Right atrium auricular region (tissue), 2 donors: ENCODE measurements at places on chromosomes 13 and 19. TPM values are rescaled to one million over a fixed set of nuclear protein-coding genes. Genes with fewer than 3 reads are reported as not detected.
A peak's percentile ranks its signal among the peaks of the same experiment; 100 is the strongest.

ALOX5AP gene
- 7.4 TPM for total RNA-seq

SYCN gene
- total RNA-seq: not detected

GRK1 gene
- total RNA-seq: not detected

DNA sequence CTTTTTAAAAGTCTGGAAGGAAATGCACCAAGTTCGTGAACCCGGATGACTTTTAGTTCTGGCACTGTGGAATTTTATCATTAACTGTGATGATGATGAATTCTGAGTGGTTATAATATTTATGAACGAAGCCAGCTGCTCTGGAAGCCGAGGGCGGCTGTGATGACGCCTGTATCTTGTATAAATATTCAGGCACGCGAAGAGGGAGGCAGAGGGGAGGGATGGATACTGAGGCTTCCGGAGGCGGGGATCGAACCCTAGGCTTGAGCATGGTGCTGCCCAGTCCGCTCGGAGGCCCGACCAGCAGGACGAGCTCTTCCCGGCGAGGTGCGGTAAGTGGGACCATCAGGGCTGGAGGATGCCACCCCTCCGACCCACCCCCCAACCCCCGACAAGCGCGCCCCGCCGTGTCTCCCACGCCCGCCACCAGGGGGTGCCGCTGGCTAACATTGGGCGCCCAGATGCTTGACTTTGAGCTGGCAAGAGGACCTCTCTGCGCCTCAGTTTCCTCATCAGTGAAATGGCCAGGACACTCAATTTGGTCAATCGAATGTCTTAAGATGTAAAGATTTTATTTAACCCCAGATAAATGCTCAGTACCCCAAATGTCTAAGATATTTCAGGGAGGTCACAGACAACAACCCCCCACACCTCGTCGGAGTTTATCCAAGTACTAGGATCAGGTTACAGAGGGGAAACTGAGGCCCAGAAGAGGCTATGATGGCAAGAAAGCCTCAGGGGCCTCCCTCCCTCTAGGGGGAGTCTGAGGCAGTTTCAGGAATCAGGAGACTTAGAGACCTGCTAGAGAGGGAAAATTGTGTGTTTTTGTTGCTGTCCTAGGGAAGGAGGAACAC, 4.5 kb upstream of the RAB3A start:
- H3K36me3 ChIP-seq: no peaks in the 10 kb centered on the region
- no peak overlapping the region for H3K4me3 ChIP-seq
- DNase-seq: no peak
- no peaks in the 10 kb centered on the region for H3K27me3 ChIP-seq

- H3K4me3 ChIP-seq: no peak overlapping the region
- no peak overlapping the region for H3K27ac ChIP-seq
- DNase-seq: no peak
- no peaks in the 10 kb centered on the region for H3K36me3 ChIP-seq
These were observed 17.8 kb upstream of the KCTD4 start for GRCh38 chr13:45218689-45219088.

DNA sequence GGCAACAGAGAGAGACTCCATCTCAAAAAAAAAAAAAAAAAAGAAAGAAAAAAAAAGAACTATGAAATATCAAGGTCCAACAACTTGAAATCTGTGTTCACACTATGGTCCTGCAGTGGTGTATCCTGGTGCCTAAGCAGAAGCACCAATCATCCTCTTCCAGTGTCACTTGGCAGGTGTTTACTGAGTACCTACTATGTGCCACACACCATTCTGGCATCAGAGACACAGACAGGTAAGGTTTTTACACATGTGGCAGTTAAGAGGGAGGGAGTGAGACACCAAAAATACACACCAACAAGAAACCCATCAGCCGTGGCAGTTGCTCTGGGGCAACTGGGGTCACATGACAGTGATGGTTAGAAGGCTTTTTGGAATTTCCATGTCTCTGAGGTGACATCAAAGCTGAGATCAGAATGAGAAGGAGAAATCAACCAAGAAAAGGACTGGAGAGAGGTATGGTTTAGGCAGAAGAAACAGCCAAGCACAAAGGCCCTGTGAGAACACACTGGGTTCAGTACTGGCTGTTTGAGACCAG, 17.6 kb downstream of the PBX4 start:
- DNase-seq: no peak
- H3K27ac ChIP-seq: no peak overlapping the region
- H3K4me3 ChIP-seq: no peak overlapping the region
- no peaks in the 10 kb centered on the region for H3K36me3 ChIP-seq
- H3K27me3 ChIP-seq: no peaks in the 10 kb centered on the region

- no peak overlapping the region for H3K27ac ChIP-seq
- H3K36me3 ChIP-seq: peaks cover 1% of the 10 kb centered on the region
- H3K4me1 ChIP-seq: peaks cover 29% of the 10 kb centered on the region
- DNase-seq: no peak
- H3K27me3 ChIP-seq: no peaks in the 10 kb centered on the region
These were observed 3.0 kb upstream of the CCNP start for GRCh38 chr19:40229484-40229883.

GRCh38 chr13:21117104-21117809, 55.9 kb upstream of the LATS2 start:
- H3K27ac ChIP-seq: no peak overlapping the region
- DNase-seq: no peak
- H3K4me3 ChIP-seq: no peak overlapping the region
- H3K4me1 ChIP-seq: no peaks in the 10 kb centered on the region
- no peaks in the 10 kb centered on the region for H3K27me3 ChIP-seq

DNA sequence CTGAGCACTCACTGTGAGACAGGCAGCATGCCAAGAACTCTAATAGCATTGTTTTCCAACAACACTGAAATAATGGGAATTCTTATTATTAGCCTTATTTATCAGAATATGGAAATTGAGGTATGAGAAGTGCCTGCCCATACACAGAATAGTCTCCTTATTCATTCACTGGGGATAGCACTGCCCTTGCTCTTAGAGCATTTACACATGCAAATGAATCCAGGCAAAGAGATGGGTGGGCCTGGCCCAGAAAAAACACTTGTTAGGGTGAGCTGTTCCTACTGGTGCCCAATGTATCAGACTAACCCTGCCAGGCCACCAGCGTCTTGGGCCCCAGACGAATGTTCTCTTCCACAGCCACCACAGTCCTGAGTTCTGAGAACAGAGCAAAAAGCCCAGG, 112.9 kb downstream of the TUBA3C start:
- no peak overlapping the region for H3K4me3 ChIP-seq
- H3K36me3 ChIP-seq: no peaks in the 10 kb centered on the region
- no peak for DNase-seq
- no peak overlapping the region for H3K27ac ChIP-seq
- no peaks in the 10 kb centered on the region for H3K27me3 ChIP-seq

DNA sequence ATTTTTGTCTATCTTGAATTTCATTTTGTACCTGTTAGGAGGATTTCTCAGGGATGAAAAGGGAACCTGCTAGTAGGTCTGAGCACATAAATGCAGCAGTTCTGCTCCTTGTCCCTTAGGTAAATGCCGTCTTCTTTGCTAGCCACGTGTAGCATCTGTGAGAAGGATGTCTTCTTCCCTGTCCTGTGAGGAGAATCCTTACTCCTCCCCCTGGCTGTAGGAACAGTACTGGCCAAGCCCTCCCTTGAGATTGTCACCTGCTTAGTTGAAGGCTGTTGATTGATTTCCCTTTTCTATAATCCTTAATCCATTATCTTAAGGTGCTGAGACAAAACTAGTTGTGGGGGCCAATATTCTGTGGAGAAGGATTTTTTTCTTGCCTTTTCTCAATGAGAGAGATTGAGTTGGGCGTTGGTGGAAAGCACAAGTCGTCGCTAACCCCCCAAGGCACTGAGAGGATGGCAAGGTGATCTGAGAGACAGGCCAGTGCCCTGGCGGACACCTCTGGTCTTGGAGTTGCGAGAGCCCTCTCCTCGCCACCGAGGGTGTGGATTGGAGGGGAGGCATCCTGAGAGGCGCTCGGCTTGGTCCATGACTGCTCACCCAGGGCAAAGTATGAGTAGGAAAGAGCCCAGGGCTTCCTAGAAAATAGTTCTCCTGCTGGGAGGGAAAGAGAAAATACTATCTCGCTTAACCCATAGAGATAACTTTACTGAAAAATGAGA, 216.7 kb downstream of the ATP8A2 start:
- H3K36me3 ChIP-seq: no peaks in the 10 kb centered on the region
- no peak overlapping the region for H3K4me3 ChIP-seq

DNA sequence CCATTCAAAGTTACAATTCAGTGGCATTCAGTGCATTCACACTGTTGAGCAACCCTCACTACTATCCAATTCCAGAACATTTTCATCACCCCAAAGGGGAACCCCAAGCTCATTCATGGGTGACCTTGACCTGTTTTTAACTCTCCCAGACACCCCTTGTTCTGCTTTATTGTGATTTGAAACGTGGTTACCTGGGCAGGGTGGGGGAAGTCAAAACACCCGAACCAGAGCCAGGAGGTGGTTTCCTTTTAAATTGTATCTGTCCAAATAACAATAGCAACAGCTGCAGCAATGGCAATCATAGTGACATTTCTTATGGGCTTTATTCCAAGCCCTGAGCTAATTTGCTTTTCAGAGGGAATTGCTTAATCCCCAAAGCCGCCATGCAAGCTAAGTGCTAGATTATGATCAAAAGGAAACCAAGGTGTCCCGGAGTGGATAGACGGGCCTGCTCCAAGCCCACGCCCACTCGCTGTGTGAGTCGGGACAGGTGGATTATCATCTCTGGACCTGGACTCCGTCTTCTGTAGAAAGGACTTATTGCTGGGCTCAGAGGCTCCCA, 6.1 kb downstream of the PTGIR start:
- no peak overlapping the region for H3K4me3 ChIP-seq
- no peaks in the 10 kb centered on the region for H3K4me1 ChIP-seq
- no peaks in the 10 kb centered on the region for H3K36me3 ChIP-seq
- DNase-seq: no peak
- H3K27me3 ChIP-seq: no peaks in the 10 kb centered on the region

DNA sequence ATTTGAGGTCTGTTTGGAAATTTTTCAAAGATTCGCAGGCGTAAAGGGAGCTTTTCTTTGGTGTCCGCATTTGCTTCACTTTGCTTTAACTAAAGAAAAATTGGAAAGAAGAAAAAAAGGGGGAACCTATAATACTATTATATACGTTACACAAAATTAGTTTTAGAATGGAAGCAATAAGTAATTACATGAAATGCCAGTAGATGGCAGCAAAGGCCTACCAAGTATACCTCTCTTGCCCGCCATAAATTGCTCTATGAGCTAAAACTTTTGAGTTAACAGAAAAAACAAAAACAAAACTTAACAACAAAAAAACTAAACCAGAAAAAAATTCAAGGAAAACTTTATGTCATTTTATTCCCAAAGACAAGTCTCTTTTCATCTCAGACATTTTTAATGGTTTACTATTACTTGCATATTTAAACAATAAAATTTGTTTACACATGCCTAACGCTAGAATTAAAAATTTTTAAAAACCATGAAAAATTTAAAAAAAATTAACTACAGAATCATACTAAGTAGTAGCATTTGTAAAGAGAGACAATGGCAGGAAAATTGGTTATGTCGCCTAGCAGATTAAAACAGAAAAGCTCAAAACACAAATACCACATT, 271.4 kb downstream of the NALCN start:
- H3K4me1 ChIP-seq: no peaks in the 10 kb centered on the region
- DNase-seq: no peak
- no peak overlapping the region for H3K4me3 ChIP-seq
- no peaks in the 10 kb centered on the region for H3K36me3 ChIP-seq

DNA sequence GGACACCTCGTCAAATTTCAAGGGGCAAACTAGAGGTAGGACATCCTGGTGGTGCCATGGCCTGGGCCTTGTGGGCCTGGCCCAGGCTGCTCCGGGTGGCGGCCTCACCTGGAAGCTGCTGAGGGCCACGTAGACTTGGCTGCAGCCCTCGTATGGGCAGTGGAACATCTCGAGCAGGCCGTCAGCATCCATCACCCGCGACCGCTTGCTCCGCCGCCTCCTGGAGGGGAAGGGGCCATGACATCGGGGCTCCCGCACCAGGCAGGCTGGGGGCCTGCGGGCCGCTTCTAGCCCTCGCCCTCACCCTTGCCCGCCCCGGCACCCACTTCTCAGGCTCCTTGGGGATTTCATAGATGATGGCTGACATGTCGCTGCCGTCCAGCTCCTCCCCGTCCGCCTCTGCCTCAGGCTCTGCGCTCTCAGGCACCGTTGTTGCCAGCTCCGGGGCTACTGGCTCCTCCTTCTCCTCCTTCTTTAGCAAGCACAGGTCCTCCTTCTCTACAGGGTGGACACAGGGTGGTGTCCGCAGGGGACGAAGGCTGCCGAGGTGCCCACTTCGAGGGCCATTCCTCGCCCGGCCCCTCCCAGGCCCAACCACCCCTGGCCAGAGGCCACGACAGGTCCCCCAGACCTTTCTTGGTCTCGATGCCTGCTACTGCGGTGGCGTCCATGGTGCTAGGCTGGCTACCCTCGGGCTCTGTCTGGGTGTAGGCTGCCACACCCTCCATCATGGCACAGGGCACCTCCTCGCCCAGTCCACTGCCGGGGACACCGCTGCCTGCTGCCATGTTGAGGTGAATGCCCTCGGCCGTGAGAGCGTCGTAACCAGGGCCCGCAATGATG, 6.0 kb upstream of the ELAVL3 start:
- H3K4me3 ChIP-seq: no peak overlapping the region
- peaks cover 11% of the 10 kb centered on the region for H3K27me3 ChIP-seq
- H3K4me1 ChIP-seq: peaks cover 16% of the 10 kb centered on the region
- H3K36me3 ChIP-seq: peaks cover 7% of the 10 kb centered on the region
- no peak overlapping the region for H3K27ac ChIP-seq
- no peak for DNase-seq

GRCh38 chr13:96992633-96993032, 1.6 kb downstream of the OXGR1 start:
- no peak overlapping the region for H3K4me3 ChIP-seq
- no peaks in the 10 kb centered on the region for H3K4me1 ChIP-seq
- peaks cover 3% of the 10 kb centered on the region for H3K27me3 ChIP-seq
- H3K36me3 ChIP-seq: no peaks in the 10 kb centered on the region

- peak overlapping the region; percentile 45 for H3K27ac ChIP-seq
- no peaks in the 10 kb centered on the region for H3K36me3 ChIP-seq
- no peaks in the 10 kb centered on the region for H3K27me3 ChIP-seq
- no peak for DNase-seq
These were observed 49.2 kb downstream of the GADD45B start for GRCh38 chr19:2524840-2525723.

DNA sequence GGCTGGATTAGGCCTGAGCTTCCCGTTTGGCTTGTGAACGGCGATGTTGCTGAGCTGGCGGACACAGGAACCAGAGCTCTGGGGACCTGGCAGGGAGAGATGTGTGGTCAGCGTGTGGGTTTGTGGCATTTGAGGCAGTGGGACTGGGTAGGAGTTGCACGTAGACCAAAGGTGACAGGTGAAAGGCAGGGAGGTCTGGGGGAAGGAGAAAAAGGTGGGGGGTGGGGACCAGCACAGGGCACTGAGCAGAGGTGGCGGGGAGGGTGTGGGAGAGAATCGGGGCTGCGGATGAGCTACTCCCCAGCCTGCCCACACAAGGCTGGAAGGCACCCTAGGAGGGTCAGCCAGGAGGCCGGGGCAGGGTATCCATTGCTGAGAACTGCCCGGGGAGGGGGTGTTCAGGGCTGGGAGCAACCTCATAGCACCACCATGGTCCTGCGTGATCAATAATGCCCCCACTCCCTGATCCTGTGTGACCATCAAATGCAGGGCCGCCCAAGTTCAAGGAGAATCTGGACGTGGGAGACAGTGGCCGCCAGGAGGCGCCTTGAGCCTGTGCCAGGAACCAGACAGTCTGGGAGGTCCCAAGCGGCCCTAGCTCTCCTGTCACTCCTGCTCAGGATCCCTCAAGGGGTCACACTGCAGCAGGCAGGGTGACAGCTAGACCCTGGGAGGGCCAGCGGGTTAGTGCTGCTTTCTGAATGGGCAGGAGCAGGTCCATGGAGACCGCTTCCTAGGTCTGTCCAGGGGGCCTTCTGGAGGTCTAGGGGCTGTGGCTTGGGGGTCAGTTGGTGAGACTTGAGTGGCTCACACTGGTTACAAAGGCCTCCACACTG, 12.8 kb upstream of the SELENOW start:
- H3K4me1 ChIP-seq: no peaks in the 10 kb centered on the region
- no peaks in the 10 kb centered on the region for H3K27me3 ChIP-seq
- H3K36me3 ChIP-seq: no peaks in the 10 kb centered on the region
- no peak overlapping the region for H3K27ac ChIP-seq
- H3K4me3 ChIP-seq: no peak overlapping the region
- DNase-seq: peak; percentile 65
